ENCODE measurements at places on chromosomes 7 and 10.

DNA sequence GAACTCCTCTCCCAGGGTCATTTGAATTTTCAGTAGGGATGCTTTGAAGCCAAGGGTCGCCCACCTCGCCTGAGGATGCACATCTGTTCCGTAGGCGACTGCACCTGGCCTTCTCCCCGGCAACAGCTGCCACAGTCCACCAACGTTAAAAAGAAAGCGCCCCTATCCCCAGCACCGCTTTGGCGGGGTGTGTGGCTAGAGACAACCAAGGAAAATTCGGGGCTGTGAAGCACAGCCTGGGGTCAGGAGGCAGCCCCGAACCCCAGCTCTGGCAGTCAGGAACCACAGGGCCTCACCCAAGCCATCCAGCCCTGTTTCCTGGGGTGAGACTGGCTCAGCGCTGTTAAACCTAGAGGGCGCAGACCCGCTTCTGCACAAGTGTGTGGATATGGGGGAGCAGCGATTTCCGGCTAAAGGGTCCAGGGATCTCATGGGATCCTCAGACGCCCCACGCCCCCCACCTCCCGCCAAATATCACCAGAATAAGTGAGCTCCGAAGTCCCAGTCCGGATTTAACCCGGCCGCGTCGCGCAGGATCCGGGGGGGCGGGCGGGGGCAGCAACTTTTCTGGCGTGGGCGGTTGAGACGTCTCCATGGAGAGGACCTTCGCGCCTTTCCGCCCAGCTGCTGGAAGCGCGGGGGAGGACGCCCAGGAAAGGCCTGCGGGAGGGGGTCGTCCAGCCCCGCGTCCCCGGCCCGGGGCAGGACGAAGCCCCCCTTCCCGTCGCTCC is 822 bp downstream of the ZC3HAV1L start:
- peak; percentile 15 for DNase-seq

GRCh38 chr10:122044713-122045112 is 55.8 kb downstream of the TACC2 start:
- DNase-seq = no peak

DNA sequence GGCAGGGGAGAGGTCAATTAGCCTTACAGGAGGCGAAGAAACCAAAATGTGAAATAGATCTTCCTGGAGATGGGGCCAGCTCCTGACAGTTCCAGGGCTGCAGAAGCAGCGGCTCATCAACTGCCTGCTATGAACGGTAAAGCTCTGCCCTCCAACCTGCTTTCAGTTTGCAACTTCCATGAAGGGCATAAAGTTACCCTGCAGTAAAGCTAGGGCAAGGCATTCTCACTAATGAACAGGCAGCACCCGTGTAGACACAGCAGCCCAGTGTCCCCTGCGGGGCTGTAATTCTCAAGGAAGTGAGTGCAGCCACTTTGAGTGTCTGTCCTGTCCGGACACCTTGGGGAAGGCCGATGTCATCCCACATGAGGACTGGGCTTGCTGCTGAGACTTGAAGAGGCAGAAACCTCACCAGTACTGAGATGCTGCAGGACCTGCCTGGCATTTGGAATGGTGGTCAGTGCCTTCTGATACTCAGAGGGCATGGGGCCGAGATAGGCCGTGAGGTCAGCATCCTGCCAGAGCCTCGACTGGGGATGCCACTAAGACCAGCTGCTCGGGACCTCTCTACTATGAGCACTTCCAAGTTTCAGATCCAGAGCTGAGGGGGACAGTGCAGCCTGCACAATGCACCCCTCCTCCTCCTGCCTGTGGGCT is 26.1 kb upstream of the C10orf53 start:
- no peak for DNase-seq

GRCh38 chr10:86329093-86329710 is 37.4 kb downstream of the GRID1 start:
- DNase-seq = no peak

DNA sequence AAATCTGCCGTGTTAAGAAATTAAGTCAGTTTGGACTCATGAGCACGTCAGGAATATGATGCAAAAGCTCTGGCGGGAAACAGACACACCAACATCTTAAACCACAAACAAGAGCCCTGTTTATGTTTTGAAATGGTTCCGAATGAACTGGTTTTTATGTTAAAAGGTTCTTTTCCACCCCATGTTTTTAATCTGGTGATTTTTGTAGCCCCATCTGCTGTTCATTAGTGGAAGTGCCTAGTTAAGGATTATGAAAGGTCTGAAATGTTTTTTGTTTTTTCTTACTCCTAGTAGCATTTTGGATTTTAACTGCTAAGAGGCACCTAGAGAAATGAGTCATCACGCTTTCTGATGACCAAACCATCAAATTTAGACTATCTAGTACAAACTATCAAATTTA is 404.1 kb upstream of the MKI67 start:
- DNase-seq = no peak

DNA sequence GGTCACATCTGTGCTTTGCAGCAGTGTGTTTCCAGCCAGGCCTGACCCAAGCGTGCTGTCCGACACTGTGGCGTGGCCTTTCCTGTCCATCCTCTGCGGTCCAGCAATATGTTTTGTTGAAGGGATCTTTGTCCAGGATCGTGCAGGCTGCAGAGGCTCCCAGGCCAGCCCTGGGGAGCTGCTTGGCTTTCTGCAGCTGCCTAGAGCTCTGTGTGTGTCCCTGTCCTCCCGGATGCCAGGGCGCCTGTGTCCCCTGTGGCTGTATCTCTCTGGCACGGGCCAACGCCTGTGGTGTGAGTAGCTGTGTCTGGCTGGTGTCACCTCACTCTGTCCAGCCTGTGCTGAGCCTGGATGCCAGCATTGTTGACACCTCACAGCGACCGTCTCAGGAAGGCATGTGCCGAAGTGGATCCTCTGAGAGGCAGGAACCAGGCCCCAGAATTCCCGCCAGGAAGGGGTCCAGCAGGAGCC is 94.5 kb downstream of the INPP5A start:
- DNase-seq = no peak

GRCh38 chr7:1466524-1467271 is 7.4 kb upstream of the MICALL2 start:
- no peak for DNase-seq

- no peak for DNase-seq
Measured at GRCh38 chr10:109358325-109358724, 565.0 kb downstream of the XPNPEP1 start.

- no peak for DNase-seq
Measured at GRCh38 chr7:150852371-150852905, at the start of gene AOC1. AOC1 (plus strand) TSS chr7:150852517; CDS start chr7:150856471, 3,954 bp downstream.

DNA sequence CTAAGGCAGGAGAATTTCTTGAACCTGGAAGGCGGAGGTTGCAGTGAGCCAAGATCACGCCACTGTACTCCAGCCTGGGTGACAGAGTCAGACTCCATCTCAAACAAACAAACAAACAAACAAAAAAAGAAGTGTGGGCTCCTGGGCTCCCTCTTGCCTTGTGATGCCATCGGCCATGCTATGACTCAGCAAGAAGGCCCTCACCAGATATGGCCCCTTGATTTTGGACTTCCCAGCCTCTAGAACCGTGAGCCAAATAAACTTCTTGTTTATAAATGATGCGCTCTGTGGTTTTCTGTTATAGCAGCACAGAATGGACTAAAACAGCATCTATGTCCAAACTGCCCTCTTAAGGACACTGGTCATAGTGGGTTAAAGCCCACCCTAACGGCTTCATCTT is 29.9 kb upstream of the RHEB start:
- no peak for DNase-seq

- no peak for DNase-seq
Measured at GRCh38 chr7:112337892-112338291, 112.4 kb upstream of the IFRD1 start.

All from stimulated activated CD8-positive, alpha-beta memory T cell treated with anti-CD3 and anti-CD28 coated beads, Interleukin-2, amount 100 ng/mL, for 48 hours (primary cell).